SJSA1 (cell line): ENCODE measurements at places on chromosomes 11 and 22. TPM values are rescaled to one million over a fixed set of nuclear protein-coding genes. Genes with fewer than 3 reads are reported as not detected.

UCP3 gene
- total RNA-seq = 0.08 TPM in 1 of 2 replicates, not detected in the other

DNA sequence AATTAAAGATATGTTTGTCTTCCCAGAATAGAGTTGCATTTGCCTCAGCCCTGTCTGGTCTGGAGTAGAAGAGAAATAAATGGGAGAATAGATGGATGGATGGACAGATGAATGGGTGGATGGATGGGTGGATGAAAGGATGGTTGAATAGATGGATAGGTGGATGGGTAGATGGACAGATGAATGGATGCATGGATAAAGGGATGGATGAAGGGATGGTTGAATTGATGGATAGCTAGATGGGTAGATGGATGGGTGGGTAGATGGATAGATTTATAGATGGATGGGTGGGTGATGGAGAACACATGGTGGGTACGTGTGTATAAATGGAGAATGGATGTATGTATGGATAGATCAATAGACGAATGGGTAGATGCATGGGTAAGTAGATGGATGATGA is 8.5 kb downstream of the CRYBB1 start:
- no peak for DNase-seq

DNA sequence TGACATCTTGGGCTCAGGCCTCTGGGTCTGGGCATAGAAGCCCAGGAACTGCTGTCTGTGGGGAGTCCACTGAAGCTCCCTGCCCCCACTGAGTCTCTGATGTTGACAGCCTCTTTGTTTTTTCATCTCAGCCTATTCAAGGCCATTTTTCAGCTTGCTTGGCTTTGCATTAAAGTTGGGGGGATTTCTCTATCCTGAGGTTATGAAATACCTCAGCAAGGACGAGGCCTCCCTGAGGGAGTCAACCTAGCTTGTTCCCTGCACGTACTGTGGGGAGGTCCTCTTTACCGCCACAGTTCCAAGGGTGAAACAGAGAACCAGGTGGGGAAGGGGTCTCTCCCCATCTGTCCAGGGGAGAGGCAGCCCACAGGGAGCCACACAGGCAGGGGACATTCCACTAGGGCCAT is 8.4 kb downstream of the KCNQ1OT1 start:
- no peak for DNase-seq

GRCh38 chr11:95304777-95305176 is 73.8 kb upstream of the SESN3 start:
- DNase-seq = no peak

CD3G gene
- not detected in 2 replicates for total RNA-seq
